ENCODE measurements at places on chromosomes 11 and 22. TPM values are rescaled to one million over a fixed set of nuclear protein-coding genes. Genes with fewer than 3 reads are reported as not detected.

DNA sequence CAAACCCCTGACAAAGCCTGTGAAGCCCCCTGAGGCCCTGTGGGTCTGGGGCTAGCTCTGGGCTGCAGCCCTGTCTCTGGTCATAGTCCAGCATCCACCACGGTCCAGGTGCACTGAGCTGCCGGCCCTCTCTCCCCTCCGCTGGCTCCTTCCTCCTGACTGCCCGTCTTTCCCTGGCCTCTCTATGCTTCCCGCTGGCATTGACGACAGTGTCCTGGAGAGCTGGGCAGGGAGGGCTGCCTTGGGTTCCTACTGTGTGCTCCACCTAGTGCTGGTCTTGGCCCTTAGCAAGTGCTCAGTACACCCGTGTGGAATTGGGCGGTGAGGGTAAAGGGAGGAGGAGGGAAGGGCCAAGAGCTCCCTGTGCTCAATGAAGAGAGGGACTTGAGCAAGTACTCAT, 868 bp upstream of the MYEOV start:
- DNase-seq: no peak

- DNase-seq: no peak
Observed at GRCh38 chr11:68908273-68908672, 4.6 kb downstream of the IGHMBP2 start.

GRCh38 chr11:18699848-18700261, 1.3 kb downstream of the TMEM86A start:
- DNase-seq: no peak

- DNase-seq: no peak
Observed at GRCh38 chr11:61058583-61059259, 43.6 kb upstream of the CD5 start.

DNA sequence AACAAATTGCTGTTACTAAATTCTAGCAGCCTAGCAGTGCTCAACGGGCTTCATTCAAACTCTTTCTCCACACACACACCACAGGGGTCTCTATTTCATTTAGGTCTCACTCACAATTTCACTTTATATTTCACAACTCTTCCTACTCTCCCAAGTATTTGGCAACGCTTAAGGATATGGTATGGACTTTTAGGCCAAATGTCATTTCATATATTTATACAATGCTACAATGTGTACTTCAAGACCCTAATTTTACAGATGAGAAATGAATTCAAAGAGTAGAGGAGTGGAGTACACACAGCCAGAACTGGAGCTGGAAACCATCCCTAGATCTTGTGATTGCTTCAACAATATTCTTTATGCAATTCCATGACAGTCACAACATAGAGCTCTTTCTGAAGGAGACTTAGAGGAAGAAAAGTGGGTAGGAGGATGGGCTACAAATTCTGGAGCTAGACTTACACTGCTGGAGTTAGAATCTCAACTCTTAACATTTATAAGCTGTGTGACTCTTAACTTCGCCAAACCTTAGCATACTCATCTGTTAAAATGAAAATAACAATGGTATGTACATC, 2.5 kb upstream of the MS4A13 start:
- no peak for DNase-seq

- DNase-seq: no peak
Observed at GRCh38 chr11:28038775-28039174, 69.2 kb downstream of the KIF18A start.

DNA sequence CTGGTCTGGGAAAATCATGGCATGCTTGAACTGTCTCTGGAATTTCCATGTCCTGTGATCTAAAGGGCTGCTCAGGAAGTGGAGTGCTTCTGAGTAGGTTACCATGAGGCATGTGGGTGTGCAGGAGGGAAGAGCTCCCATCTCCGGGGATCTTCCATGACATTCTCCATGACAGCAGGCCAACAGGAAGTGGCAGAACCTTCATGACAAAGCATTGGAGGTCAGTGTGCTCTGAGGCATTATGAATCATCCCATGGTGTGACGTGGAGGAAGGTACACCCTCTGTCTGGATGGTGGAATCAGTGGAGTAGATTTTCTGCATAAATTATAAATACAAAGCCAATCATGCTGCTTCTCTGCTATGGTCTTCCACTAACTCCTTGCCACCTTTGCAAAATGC, 139.6 kb upstream of the E2F8 start:
- peak; percentile 98 for DNase-seq

- DNase-seq: no peak
Observed at GRCh38 chr11:121886996-121887395, 229.0 kb downstream of the BLID start.

- no peak for DNase-seq
Observed at GRCh38 chr11:14140991-14141390, 178.5 kb downstream of the SPON1 start.

DNA sequence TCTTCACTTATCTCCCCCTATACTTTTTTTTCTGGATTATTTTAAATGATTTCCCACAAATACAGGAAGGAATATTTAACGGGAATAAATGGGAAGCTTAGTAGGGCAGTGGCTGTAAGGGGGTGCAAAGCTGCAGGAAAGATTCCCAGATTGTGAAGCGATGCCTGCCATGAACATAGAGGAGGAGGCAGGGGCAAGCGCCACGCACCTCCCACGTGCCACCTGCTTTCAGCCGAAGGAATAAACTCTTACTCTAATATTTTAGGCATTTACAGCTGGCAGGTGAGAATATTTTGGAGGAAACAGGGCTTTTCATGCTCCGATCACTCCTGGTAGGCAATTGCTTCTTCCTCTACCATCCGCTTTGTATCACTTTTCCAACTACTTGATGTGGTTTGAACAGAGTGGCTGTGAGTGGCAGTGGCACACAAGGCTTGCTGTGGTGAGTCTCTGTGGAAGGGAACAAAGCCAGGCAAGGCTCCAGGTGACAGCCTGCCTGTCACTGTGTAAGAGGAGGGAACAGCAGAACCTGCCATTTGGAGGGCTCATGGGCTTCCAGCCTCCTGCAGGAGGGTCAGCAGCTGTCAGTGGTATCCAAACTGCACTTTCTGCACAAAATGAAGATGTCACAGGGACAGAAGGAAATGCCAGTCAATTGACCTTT, 54.5 kb upstream of the PLET1 start:
- no peak for DNase-seq

SLC37A2 gene
- 7.2 TPM for total RNA-seq

PRPF19 gene
- 122 TPM for total RNA-seq

PGA5 gene
- not detected for total RNA-seq

PLA2G6 gene
- not detected for total RNA-seq

MCAT gene
- total RNA-seq: 15.3 TPM

FREY1 gene
- not detected for total RNA-seq

C1QTNF5 gene
- total RNA-seq: 7.7 TPM

CDC45 gene
- total RNA-seq: 32.2 TPM

SLC22A24 gene
- total RNA-seq: not detected

PKNOX2 gene
- total RNA-seq: not detected

SLC22A6 gene
- not detected for total RNA-seq

LRRC74B gene
- not detected for total RNA-seq

GGTLC2 gene
- not detected for total RNA-seq
